ENCODE measurements at places on chromosomes 2 and 18. TPM values are rescaled to one million over a fixed set of nuclear protein-coding genes. Genes with fewer than 3 reads are reported as not detected.

GRCh38 chr18:33606621-33607020 is 28.6 kb downstream of the ASXL3 start:
- no peak for DNase-seq

- DNase-seq = no peak
These were observed 164.1 kb downstream of the MYCN start for GRCh38 chr2:16104315-16104948.

- DNase-seq = no peak
These were observed 199.9 kb upstream of the PKDCC start for GRCh38 chr2:41847744-41848441.

DNA sequence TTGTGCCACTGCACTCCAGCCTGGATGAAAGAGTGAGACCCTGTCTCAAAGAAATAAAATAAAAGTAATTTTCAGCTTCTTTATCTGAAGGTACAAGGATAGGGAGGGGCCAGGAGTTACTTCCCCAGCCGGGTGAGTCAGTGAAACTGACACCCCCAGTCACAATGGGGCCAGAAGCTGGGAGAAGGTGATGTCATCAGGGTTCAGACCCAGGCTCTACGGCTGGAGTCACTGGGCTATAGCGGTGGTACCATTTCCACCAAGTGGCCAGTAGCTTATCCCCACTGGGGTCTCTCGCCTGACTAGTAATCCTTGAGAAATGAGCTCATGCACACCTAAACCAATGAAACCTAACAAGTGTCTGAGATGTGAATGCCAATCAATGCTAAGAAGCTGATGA is 107.9 kb downstream of the ALPK2 start:
- no peak for DNase-seq

DNA sequence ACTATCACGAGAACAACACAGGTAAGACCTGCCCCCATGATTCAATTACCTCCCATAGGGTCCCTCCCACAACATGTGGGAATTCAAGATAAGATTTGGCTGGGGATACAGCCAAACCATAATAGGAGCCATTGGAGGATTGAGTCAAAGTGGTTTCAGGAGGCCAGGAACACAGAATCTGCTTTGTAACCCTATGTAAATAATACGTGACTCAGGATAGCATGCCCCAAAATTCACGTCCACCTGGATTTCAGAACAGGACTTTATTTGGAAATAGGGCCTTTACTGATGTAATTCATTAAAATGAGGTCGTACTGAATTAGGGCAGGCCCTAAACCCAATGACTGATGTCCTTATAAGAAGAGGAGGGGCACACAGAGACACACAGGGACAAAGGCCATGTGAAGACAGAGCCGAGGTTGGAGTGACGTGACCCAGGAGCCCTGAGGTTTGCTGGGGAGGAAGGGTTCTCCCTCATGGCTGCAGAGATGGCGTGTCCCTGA is 16.0 kb upstream of the CNDP2 start:
- DNase-seq = no peak

DNA sequence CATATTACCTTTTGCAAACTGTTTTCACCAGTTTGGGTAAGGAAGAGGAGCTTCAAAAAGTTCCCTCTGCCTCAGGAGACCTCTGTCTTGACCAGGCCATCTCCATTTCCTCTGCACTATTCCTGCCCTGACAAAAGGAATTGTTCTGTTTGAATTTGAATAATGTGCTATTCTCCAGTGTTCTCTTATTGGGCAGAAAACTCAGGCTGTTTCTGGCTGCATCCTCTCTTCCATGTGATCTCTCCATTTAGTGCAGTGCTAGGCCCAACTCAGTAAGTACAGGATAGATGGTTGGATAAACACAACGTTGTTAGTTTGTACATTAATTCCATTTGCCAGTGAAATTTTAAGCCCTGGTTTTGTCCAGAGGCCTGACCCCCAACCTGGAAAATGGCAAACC is 102.2 kb upstream of the CELF4 start:
- no peak for DNase-seq

GRCh38 chr2:8257502-8257901 is 424.4 kb upstream of the ID2 start:
- DNase-seq = no peak

DNA sequence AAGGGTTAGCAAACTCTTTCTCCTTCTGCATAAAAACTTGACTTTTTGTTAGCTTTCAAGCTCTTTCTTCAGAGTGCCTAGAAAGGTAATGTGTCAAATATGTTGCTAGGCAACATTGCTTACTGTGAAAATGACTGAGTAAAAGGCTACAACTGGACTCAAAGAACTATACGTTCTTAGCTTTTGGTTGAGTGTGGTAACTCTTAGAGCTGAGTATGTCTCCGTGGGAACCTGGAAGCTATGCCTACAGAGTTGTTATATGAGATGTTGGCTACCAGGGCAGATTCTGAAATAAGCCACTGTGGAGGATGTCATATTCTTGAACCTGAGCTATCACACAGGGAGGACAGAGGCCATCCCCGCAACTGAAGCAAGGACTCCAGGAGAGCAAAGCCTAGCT is 105.5 kb downstream of the ARL6IP6 start:
- no peak for DNase-seq

COL4A4 gene
- 3.6 TPM for polyA plus RNA-seq

DNA sequence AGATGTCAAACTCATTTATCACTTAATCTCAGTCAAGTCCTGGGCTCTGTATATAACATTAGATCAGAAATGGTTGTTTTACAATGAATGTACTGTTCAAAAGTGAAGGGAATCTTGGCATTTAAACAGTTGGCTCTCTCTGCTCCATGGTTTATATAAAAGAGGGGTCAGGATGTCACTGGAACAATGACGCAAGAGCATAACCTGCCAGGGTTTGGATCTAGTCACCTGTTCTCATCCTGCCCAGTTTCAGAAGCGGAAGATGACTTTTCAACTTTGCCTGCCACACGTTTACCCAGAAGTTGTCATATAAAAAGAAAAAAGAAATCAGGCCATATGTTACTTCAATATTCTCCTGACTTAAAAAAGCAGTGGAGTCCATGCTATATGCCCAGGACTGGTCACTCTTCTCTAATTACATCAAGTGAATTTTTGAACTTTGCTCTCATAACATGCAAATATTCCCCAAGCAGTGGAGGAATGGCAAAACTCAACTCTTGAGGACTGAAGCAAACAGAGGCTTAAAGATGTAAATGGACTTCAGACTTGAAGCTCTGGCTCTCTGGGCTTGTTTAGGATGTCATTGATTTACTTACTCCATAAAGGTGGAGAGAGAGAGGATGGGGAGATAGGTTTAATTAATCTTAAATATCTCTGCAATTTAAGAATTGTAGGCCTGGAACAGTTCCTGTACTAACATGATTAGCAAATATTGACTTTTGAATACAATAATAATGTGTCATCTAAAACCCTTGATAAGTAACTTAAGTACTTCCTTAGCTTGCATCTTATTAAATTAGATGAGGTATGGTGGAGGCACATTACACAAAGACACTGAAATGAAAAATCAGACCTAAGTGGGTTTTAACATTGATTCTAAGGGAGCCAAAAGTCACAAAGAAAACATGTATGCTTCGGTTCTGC is 58.3 kb downstream of the ETAA1 start:
- DNase-seq = no peak

- no peak for DNase-seq
These were observed 2.4 kb upstream of the DTNA start for GRCh38 chr18:34707670-34708069.

Measured in right cardiac atrium (tissue), 5 donors.